Stimulated activated CD8-positive, alpha-beta memory T cell treated with anti-CD3 and anti-CD28 coated beads, Interleukin-7, amount 100 ng/mL, for 1 hour (primary cell): ENCODE measurements at places on chromosomes 12 and 14.

DNA sequence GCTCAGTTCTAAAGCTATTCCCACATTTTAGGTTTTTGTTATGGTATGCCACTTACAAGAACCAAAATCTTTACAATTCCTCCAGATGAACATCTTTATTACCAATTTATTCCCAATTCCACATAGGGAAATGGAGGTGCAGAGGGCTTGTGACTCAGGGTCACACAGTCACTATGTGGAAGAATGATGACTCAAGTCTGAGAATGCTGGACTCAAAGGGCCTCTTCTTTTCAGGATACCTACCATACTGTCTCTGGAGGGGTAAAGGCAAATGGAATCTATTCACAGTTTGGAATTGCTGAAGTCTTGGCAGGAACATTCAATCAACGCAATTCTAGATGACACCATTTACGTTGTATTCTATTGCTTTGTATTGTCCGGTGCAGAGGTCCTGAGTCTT, 48.2 kb upstream of the MANSC4 start:
- DNase-seq = no peak

DNA sequence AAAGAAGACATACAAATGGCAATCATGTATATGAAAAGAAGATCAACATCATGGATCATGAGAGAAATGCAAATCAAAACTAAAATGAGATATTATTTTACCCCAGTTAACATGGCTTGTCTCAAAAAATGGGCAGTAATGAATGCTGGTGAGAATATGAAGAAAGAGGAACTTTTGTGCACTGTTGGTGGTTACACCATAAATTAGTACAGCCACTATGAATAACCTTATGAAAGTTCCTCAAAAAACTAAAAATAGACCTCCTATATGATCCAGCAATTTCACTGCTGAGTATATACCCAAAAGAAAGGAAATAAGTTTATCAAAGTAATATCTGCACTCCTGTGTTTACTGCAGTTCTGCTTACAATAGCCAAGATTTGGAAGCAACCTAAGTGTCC, 151.7 kb downstream of the PDZRN4 start:
- DNase-seq = no peak

GRCh38 chr12:7319930-7320329, 16.1 kb downstream of the ACSM4 start:
- DNase-seq = no peak

GRCh38 chr14:22752422-22752821, 14.1 kb upstream of the OXA1L start:
- no peak for DNase-seq

- no peak for DNase-seq
These were observed 40.9 kb downstream of the INTS13 start for GRCh38 chr12:26896913-26897312.

- DNase-seq = no peak
These were observed 2.6 kb upstream of the DDX47 start for GRCh38 chr12:12810553-12811021.

DNA sequence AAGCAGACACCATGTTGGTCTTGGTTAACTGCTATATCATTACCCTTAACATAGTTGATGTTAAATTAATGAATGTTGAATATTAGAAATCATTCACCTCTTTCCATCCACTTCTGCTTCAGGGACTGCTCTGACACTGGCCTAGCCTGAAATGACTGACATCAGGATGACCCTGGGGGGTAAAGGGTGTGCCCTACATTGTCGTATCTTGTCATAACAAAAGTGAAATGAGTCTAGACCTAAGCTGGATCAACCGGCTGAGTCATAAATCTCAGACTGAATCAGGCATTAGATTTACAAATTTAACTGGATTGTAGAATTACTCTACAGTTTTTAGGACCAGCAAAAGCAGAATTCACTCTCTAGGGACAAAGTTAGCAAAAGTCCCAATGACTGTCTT, 35.3 kb downstream of the KICS2 start:
- DNase-seq = no peak

DNA sequence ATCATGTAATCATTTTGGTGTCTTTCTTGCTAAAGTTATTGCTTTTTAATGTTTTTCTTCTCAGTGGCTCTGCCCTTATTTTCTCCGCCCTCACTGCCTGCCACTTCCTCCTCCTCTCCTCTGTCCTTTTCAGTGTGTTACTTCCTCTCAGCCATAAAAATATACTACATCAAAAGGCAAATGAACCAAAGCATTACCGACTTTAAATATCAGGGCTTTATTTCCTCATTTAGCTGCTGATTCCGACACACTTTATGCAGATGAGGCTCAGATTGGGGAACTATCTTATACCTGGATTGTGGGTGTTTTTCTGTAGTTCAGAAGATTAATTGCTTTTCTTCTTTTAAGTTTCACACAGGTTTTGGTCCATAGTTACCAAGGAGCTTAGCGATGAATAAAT, 118.1 kb downstream of the CMAS start:
- DNase-seq = no peak

- DNase-seq = no peak
These were observed 74.6 kb downstream of the ZFP36L1 start for GRCh38 chr14:68718023-68718990.

DNA sequence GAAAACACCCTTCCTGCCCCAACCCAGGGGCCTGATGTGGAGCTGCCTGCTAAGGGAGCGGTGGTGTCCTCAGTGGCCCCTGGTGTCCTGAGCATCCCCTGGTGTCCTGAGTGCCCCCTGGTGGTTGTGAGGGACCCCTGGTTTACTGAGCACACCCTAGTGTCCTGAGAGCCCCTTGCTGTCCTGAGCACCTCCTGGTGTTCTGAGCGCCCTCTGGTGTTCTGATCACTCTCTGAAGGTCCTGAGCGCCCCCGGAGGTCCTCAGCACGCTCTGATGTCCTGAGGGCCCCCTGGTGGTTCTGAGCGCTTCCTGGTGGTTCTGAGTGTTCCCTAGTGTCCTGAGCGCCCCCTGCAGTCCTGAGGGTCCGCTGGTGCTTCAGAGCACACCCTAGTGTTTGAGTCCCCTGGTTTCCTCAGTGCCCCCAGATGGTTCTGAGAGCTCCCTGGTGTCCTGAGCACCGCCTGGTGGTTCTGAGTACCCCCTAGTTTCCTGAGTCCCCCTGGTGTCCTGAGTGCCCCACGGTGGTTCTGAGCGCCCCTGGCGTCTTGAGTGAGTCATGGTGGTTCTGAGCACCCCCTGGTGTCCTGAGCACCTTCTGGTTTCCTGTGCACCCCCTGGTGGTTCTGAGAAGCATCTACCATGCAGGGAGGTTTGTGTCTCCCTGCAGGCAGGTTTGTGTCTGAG, 1004.2 kb downstream of the TMEM121 start:
- DNase-seq = no peak

DNA sequence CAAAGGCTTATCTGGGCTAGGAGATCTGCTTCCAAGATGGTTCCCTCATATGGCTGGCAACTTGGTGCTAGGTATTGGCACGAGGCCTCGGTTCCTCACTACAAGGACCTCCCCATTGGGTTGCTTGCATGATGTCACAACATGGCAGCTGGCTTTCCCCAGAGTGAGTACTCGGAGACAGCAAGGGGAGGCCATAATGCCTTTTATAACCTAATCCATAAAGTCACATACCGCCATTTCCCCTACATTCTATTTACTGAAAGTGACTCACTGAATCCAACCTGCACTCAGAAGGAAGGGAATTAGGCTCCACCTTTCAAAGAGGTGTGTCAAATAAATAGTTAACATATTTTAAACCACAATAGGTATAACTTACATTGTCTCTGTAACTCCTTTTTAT, 130.9 kb downstream of the SAMD4A start:
- no peak for DNase-seq

GRCh38 chr12:62248873-62249272, 11.3 kb upstream of the USP15 start:
- DNase-seq = no peak

- no peak for DNase-seq
These were observed 509.6 kb downstream of the FUT8 start for GRCh38 chr14:65922142-65922541.

- no peak for DNase-seq
These were observed 3.9 kb upstream of the POC1B start for GRCh38 chr12:89529738-89530137.

GRCh38 chr12:101680240-101680639, 17.2 kb upstream of the CHPT1 start:
- no peak for DNase-seq

DNA sequence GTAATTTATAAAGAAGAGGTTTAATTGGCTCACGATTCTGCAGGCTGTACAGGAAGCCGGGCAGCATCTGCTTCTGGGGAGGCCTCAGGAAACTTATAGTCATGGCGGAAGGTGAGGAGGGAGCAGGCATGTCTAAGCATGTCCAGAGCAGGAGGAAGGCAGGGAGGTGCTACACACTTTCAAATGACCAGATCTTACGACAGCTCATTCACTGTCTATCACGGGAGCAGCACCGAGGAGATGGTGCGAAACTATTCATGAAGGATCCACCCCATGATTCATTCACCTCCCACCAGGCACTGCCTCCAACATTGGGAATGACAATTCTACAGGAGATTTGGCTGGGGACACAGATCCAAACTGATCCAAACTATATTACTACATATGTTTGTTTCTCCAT, 10.0 kb downstream of the SFSWAP start:
- no peak for DNase-seq

- no peak for DNase-seq
These were observed 233.8 kb downstream of the SSPN start for GRCh38 chr12:26429070-26429691.

DNA sequence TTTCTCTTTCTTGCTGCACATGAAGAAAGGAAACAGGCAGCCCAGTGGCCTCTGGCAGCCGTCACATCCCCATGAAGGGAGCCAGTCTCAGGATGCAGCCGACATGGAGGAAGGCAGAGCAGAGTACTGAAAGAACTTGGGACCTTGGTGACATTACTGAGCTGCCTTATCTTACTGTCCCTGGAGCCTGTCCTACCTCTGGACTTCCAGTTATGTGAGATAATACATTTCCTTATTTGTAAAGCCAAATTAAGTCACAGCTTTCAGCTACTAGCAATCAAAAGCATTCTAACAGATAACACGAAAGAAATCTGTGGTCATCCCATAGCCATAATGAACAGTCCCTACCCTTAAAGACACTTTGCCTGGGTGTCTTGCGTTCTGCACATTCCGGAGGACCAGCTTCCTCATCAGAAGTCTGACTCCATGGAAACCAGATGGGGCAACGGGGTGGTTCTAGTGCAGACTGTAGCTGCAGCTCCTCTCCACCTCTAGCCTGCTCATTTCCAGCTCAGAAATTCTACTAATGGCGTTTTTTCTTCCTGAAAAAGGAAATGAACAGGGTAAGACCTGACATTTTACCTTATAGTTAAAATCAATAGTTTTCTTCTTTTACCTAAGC, 7.8 kb upstream of the EGLN3 start:
- no peak for DNase-seq

DNA sequence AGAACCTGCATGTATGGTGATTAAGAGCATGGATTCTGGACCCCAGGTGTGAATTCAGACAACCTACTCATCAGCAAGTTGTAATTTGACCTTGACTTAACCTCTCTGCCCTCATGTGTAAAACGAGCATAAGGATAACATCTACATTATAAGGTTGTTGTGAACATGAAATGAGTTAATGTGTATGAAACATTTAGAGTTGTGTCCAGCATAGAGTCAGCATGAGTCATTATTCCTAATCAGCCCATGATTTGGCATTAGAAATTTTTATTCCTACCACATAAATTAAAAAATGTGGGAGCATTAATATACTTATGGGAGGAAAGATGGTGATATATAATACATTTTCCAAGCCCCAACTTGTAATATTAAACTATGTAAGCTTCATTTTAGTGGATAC, 95.9 kb upstream of the DDHD1 start:
- no peak for DNase-seq

DNA sequence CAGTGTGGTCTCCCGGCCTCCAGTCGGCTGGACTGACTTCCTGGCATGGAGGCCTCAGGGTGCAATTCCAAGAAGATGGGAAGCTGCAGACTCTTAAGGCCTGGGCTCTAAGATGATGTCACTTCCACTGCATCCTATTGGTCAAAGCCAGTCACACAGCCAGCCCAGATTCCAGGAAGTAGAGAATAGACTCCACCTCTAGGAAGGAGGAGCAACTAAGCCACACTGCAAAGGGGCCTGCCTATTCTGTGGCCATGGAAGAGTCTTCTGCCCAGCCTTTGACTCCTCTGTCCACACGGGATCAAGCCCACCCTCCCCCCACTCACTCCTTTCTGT, 103.9 kb upstream of the RFLNA start:
- DNase-seq = no peak
